ENCODE measurements at places on chromosomes 11 and 22.

- no peak for DNase-seq
Observed at GRCh38 chr11:71388637-71389235, 59.5 kb downstream of the DHCR7 start.

- DNase-seq, result no peak
Observed at GRCh38 chr11:117002639-117003299, 95.5 kb downstream of the SIK3 start.

DNA sequence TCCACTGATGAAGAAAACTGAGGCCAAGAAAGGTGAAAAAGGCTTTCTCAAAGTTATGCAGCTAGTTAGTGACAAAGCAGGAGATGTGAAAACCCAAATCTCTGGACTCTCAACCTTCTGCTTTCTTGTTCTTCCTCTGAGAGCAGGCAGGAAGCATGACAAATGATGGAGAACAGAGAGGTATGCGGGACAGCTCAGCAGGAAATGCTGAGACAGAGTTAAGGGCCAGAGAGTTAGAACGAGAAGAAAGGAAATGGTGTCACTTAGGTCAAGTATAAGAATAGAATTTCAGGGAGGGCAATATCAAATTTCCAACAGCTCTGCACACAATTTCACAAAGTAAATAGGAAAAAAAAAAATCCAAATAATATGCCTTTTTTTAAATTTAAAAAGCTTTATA is 67.6 kb upstream of the ARHGAP42 start:
- no peak for DNase-seq

DNA sequence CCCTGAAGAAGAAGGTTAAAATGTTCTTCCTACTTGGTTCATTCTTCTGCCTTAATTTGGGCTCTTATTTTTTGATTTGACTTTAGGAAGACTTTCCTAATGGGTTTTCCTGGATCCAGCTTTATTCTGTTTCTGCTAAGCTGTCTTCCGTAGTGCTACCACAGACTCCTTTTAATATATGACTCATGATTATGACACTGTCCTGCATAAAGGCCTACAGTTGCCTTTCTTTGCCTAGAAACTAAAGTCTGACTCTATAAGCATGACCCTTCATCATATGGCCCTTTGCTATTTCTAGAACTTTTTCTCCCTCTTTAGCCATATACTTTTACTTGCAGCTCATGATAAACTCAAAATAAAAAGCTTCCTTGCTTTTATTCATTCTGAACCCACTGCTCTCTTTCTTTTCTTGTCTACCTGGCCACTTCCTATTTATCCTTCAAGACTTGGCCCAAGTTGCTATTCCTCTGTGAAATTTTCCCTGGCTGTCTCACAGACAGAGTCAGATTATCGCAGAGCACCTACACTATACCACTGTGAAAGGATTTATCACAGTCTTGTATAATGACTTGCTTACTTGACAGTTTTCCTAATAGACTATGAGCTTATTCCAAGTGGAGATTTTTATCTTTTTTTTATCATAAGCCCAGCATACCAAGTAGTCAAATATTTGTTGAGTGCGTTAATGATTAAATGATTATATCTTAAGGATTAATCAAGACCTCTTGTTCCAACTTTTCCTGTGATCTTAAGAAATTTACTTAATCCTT is 24.7 kb downstream of the TBCEL start:
- no peak for DNase-seq

DNA sequence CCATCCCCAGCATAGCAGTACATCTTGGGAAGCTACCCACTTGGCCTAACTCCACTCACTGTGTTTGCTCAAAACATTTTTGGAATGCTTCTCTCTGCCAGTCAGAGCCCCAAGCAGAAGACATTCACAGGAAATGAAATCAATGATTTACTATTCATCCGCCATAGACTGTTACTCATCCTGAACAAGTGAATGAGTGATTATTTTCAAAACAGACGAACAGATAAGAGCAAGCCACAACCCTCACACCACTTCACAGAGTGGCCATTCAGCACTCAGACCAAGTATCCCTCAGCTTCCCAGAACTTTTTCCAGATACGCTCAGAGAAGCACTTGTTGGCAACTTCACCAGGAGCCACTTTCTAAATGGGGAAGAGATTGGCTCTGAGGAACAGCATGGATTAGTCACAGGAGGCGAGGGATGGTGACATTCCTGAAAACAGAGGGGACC is 13.0 kb upstream of the UBASH3B start:
- DNase-seq, result no peak

DNA sequence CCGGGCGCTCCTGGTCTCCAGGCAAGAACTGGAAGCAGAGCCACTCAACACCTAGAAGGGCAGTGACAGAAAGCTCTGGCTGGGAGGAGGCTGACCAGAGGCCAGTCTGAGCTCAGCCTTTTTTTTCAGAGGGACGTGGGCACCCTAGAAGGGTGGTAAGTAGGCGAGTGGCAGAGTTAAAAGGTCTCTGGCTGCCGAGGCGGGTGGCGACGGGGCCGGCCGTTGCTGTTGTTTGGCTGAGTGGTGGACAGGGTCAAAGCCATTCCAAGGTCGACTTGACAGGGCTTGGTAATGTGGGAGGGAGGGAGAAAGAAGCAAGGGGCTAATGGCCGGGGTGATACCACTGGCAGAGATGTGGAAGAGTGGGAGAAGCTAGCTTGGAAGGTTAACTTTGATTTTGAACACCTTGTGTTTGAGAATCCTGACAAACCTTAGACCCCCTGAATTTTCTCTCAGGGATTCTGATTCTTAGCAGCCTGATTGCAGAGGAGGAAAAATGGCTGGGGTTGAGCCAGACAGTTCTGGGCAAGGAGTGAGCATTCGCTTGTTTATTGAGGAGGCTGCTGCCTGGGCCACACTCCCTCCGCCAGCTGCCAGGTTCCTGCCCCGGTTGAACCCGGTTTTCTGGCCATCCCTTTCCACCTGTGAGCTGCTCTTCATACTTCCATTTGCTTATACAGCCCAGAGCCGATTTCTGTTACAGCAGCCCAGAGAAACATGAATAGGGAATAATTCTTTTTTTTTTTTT is 868 bp upstream of the SYCE3 start:
- DNase-seq, result no peak

- DNase-seq, result no peak
Observed at GRCh38 chr11:43830928-43831440, 49.6 kb upstream of the ALKBH3 start.

- DNase-seq, result no peak
Observed at GRCh38 chr11:94835594-94835927, 67.4 kb downstream of the AMOTL1 start.

- DNase-seq, result no peak
Observed at GRCh38 chr22:27523711-27524110, 277.8 kb downstream of the MN1 start.

DNA sequence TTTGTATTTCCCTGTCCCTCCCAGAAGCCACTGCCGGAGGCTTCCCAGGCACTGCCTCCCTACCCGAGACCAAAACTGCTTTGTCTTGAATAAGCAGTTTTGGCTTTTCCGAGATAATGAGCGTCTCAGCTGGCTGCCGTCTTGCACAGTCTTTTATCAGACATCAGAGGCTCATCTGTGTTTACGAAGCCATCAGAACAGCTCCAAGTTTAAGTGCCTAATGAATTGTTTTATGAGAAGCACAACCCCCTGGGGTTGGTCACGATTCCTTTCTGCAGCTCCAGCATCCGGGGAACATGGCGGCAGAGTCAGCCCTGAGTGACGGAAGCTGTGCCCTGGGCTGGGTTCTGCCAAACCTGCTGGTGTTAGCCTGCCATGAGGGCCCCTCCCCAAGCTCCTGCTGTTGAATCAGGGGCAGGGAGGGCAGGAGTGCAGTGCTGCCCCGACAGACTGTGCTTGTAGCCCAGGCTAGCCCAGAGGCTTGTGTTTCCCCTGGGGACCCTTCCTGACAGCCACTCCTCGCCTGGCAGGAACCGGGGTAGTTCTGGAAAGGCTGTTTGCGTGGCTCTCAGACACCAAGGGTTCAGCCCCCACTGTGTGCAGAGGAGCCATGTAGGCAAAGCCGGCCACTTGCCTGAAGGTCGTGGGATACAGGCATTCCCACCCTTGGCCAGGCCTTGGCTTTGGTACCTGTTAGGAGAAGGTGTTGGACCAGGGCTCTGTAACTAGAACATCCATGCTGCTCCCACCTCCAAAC is 96.1 kb downstream of the MORC2 start:
- no peak for DNase-seq

GRCh38 chr11:40306938-40307548 is 1152.4 kb downstream of the LRRC4C start:
- no peak for DNase-seq

- DNase-seq, result no peak
Observed at GRCh38 chr11:73268671-73269271, 3.4 kb upstream of the P2RY6 start.

DNA sequence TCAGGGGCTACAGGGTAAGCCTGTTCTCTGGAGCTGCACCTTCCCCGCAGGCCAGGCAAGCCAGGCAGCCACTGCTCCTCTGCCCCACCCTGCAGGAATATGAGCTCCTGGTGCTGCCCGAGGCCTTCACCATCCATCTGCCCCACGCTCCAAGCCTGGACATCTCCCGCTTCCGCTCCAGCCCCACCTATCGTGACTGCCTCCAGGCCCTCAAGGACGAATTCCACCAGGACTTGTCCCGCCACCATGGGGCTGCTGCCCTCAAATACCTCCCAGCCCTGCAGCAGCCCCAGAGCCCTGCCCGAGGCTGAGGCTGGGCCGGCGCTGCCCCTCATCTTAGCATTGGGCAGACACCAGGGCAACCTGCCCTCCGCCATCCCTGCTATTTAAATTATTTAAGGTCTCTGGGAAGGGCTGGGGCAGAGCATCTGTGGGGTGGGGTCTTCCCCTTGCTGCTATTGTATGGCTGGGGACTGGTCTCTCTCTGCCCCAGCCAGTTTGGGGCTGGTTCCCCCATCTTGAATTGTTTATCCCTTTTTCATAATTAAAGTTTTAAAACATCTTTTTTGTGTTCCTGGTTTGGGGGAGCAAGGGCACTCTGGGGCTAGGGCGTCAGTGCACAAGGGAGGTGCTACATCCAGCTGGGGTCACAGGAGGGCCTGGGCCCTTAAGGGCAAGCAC is 6.2 kb downstream of the LARGE2 start:
- no peak for DNase-seq

DNA sequence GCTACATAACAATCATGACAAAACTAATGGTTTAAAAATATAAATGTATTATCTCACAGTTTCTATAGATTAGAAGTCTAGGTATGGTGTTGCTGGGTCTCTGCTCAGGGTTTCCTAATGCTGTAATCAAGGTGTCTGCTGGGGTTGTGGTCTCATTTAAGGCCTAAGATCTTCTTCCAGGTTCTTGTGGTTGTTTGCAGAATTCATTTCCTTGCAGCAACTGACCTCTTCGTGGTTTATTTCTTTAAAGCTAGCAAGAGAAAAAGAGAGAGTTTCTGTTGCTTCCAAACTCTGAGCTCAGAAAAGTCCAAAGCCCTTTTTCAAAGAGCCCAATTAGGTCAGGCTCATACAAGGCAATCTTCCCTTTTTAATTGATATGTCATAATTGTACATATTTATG is 452.7 kb upstream of the CCDC179 start:
- DNase-seq, result no peak

GRCh38 chr11:22860241-22860640 is at the start of gene CCDC179:
Gene CCDC179 (minus strand): TSS chr11:22860474. CDS start chr11:22860421, 53 bp downstream.
- no peak for DNase-seq

DNA sequence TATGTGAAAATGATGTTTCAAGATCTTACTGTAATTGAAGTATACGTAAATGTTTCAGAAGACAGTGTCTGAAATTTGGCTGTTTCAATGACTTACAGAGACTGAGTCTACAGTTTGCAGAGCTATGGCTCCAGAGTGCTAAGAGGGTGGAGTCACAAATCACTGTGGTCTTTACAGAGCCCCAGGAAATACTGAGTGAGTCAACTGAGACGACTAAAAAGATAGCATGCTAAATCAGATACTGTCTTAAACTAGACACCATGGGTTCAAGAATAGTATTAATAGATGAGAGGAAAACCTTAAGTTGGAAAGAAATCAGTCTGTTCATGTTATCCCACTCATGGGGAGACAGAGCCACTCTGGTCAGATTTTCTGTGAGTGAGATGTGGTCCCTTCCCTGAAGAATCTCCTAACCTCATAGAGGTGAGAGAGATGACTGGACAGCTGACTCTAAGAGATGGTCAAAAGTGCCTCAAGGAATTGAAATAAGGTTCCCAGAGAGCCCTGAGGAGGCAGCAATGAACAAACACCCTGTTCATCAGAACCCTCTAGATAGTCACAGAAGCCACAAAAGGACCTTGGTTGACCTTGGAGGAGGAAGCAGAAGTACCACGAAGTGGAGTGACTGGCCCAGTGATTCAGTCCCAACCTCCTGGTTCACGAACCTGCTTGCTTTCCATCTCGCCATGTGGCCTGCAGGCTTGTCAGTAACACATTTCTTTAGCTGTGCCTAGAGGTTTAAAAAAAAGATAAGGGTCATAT is 30.2 kb downstream of the C11orf91 start:
- no peak for DNase-seq

GRCh38 chr11:16841481-16841880 is 103.0 kb downstream of the C11orf58 start:
- DNase-seq, result no peak

- no peak for DNase-seq
Observed at GRCh38 chr11:125416981-125417935, 78.8 kb downstream of the FEZ1 start.

GRCh38 chr11:93870616-93871015 is 20.2 kb upstream of the VSTM5 start:
- no peak for DNase-seq

DNA sequence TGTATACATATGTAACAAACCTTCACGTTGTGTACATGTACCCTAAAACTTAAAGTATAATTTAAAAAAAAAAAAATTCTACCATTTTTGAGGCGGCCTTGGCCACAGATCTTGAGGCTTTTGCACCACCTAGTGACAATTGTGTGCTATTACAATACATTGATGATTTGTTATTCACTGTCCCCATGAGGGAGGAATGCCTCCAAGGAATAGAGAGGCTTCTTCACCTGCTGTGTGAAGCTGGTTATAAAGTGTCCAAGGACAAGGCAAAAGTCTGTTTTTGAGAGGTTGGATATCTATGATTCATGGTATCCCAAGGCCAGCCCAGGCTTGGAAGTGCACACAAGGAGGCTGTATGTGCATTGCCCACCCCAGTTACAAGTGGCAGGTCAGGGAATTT is 30.7 kb downstream of the SLC22A25 start:
- no peak for DNase-seq

DNA sequence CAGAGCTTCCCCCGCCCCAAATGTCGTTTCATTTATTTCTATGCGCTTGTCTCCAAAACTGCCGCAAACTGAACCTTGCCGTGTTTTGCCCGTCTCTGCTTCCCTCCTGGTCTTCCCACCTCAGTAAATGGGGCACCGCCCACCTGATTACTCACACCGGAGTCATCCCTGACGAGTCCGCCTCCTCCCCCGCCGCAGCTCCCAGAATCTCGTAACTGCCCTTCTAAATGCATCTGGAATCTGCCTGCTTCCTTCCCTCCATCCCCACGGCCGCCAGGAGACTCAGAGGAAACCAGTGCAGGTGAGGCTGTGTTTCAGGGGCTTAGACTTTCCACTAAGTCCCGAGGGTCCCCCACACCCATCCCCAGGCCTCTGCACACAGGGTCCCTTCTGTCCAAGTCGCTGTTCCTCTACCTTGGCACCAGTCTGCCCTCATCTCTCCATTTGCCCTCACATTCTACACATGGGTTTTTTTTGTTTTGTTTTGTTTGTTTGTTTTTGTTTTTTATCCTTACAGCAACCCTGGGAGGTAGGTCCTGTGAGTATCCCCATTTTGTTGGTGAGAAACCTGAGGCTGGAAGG is 62.6 kb upstream of the PHF21B start:
- no peak for DNase-seq

- DNase-seq, result no peak
Observed at GRCh38 chr22:35970616-35971455, 57.8 kb downstream of the RBFOX2 start.
